HFFc6 (cell line): ENCODE measurements at places on chromosomes 12 and 14. TPM values are rescaled to one million over a fixed set of nuclear protein-coding genes. Genes with fewer than 3 reads are reported as not detected.

The SEL1L gene
- 95.7 to 99.3 TPM (median 97.2 TPM) in 3 replicates for total RNA-seq

The PZP gene
- total RNA-seq, result not detected in 2 replicates

The NT5DC3 gene
- 9.0 to 11.4 TPM (median 10.4 TPM) in 3 replicates for total RNA-seq

The MANSC4 gene
- total RNA-seq, result 0.23 TPM in 1 of 3 replicates, not detected in the others

The NEDD1 gene
- total RNA-seq, result 63.0 to 104 TPM (median 103 TPM) in 3 replicates

The MORN3 gene
- 0.14 to 0.24 TPM (median 0.15 TPM) in 3 replicates for total RNA-seq

The PIANP gene
- total RNA-seq, result 3.2 and 6.4 TPM in 2 replicates

The CERS5 gene
- total RNA-seq, result 53.7 to 63.9 TPM (median 60.4 TPM) in 3 replicates

The IRAK3 gene
- 0.94 and 3.5 TPM in 2 replicates for total RNA-seq

The FOXN4 gene
- not detected in 3 replicates for total RNA-seq

The GPR65 gene
- 0.04 to 0.34 TPM (median 0.11 TPM) in 3 replicates for total RNA-seq

The VWF gene
- total RNA-seq, result 0.02 to 0.03 TPM (median 0.02 TPM) in 3 replicates

The MFAP5 gene
- 39.4 to 167 TPM (median 42.1 TPM) in 3 replicates for total RNA-seq

The RASSF8 gene
- total RNA-seq, result 70.6 to 84.5 TPM (median 83.8 TPM) in 3 replicates

The E2F7 gene
- total RNA-seq, result 6.3 to 17.4 TPM (median 16.7 TPM) in 3 replicates

The LTB4R gene
- 2.2 to 3.1 TPM (median 2.6 TPM) in 3 replicates for total RNA-seq

The ADGRD1 gene
- total RNA-seq, result not detected in 3 replicates

The MGAT4C gene
- total RNA-seq, result not detected in 2 replicates
